ENCODE measurements at places on chromosomes 5 and 9.

DNA sequence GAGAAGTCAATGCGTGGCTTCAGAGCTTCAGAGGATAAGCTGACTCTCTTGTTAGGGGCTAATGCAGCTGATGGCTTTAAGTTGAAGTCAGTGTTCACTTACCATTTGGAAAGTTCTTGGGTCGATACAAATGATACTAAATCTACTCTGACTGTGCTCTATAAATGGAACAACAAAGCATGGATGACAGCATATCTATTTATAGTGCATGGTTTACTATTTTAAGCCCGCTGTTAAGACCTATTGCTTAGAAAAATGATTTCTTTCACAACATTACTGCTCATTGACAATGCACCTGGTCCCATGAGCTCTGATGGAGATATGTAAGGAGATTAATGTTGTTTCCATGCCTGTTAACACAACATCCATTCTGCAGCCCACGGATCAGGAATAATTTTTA, 435.7 kb downstream of the MAT2B start:
- no peak for DNase-seq

DNA sequence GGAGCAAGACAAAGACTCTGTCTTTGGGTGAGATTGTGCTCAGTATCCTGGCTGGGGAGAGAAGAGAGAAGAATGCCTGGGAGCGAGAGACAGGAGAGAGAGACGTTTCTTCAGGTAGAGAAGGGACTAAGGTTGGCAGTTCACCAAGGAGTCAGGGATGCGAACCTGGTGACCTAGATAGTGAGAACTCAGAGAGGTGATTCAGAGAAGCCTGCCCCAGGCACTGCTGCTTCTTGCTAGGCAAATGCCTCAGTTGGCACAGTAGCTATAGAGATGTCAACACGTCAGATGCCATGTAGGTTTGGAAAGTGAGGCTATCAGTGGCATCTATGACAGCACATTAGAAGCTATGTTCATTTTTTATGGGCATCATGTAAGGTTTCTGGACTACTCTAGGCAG, 231.6 kb upstream of the VLDLR start:
- DNase-seq = no peak

- no peak for DNase-seq
These were observed 26.6 kb upstream of the ZBTB34 start for GRCh38 chr9:126833710-126834345.

DNA sequence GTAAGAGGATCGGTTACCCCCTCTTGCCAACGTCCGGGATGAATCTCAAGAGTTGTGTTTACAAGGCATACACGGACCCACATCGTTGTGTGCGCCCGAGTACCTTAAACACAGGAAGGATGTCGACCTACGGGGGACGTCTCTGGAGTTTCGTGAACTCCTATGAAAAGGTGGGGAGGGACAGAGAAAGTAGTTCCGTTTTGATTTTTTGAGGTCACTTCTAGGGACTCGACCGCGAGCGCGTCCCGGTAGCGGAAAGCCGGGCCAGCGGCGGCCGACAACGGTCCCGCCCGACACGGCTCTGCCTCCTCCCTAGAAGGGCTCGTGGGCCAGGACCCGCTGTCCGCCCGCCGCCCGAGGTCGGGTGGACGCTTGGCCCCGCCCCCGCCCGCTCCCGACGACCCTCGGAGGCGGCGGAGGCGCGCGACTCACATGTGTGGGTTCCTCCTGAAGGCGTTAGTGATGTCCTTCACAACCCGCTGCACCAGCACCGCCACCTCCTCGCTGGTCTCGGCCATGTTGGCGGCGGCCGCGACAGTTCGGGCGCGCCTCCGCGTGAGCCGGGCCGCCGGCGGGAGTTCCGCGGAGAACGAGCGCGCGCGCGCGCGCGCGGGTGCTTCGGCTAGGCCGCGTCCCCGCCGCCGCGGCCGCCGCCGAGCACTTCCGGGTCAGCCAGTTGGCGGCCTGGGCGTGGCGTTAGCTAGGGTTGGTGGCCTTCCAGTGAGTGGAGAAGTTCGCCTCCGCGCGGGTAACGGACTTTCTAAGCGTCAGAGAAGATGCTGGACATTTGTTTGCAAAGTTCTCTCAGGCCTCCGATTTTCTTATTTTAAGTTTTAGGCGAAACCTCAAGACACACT, at the start of gene PTAR1:
Gene PTAR1 (minus strand): TSS at position 591 of the 857 bp plus-strand sequence. CDS start 73 bp downstream, at position 518.
- peak; percentile 79 for DNase-seq

DNA sequence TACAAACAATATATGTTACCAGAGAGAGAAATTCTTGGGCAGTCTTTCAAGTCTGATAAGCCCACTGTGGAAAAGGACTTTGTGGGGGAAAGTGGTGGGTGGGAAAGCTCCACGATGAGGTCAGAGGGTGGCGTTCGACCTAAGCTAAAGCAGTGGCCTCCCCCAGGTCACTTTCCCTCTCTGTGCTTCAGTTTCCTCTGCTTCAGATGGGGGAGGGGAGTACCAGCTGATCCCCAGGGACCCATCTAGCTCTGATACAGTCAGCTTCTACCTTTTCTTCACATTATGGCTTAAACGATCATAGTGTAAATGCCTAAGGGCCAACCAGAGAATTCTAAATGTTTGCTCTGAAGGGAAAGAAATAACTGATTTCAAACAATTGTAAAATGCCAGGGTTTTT, 36.6 kb upstream of the ARSB start:
- no peak for DNase-seq

- DNase-seq = no peak
These were observed 37.6 kb upstream of the SLC27A6 start for GRCh38 chr5:128927644-128928043.

DNA sequence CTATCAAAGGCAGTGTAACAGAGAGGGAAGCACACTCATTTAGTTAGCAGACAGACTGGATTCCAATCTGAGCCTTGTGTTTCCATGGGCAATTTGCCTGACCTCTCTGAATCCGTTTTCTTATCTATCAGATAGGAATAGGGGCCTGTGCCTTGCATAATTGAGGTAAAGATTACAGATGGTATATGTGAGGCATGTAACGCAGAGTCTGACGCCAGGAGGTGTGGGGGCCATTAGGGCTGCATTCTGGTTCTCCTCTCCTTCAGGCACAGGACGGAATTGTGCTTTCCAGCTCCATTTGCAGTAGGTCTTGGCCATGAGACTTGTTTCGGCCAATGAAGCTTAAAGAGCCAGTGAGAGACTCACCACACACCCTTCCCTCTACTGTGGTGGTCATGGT, 97.6 kb downstream of the FRMD3 start:
- DNase-seq = no peak

GRCh38 chr5:159951834-159952233, 35.6 kb downstream of the ADRA1B start:
- DNase-seq = no peak

GRCh38 chr5:172540099-172540870, 86.0 kb upstream of the SH3PXD2B start:
- DNase-seq = no peak

DNA sequence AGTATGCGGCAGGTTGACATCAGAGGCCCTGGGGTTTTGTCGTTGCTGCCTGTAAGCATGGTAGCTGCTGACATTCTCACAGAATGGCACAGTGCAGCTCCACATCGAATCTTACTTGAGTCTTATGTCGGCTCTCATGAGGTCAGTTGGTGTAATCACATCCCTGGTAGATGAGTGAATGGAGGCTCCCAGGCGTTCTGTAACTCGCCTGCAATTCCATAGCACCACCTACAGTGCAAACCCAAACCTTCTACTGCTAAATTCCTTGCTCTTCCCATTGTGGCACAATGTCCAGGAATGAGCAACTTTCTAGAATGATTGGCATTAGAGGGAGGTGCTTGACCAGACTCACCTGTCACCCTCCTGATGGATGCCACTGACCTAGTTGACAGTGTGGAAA, 578.4 kb downstream of the CCDC171 start:
- no peak for DNase-seq

DNA sequence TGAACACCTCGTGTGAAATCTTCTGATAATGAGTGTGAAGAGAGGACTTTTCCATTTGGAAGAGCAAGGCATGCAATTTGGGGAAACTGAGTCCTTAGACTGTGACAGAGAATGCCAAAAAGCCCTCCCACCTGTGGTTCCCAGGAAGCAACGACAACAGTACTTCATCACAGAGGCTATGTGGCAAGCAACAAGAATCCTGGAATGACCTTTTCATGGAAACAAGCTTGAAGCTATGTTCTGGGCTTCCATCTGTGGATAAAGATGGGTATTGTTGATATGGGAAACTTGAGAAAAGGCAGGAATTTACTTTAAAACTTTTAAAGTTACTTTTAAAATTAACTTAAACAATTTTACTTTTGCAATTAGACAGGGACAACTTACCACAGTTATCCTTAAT, 131.2 kb upstream of the ANKH start:
- no peak for DNase-seq

- no peak for DNase-seq
These were observed 29.4 kb downstream of the ARHGEF37 start for GRCh38 chr5:149610589-149611255.

- DNase-seq = no peak
These were observed 31.4 kb upstream of the SPARC start for GRCh38 chr5:151718153-151718552.

- no peak for DNase-seq
These were observed 76.5 kb upstream of the ALDH1A1 start for GRCh38 chr9:73029346-73029745.

GRCh38 chr5:175470781-175471180, 7.6 kb upstream of the SFXN1 start:
- no peak for DNase-seq

GRCh38 chr9:91033270-91033669, 231.7 kb downstream of the SYK start:
- no peak for DNase-seq

- no peak for DNase-seq
These were observed 97.8 kb downstream of the MPDZ start for GRCh38 chr9:13181652-13182051.

DNA sequence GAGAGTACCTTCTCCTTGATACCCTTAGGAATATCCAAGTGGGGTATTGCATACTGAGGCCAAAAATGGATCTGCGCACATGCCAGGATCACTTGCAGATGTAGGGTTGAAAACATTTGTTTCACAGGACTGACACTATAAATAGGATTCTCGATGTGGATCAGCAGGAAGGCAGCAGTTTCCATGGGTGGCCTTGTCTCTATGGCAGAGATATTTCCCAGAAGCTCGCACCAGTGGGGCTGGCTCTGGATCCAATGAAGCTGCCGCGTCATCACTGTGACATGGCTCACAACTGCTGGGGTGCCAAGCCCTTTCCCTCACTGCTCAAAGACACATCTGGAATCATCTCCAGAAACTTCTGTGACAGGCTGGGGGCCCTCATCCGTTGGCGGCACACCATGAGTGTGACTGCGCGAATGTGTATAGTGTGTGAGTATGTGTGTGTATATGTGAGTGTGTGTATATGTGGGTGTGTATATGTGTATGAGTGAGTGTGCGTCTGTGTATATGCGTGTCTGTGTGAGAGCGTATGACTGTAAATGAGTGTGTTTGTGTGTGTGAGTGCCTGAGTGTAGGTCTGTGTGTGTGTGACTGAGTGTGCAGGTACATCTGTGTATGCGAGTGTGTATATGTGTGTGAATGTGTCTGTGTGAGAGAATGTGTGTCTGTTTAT, 182.5 kb downstream of the GAS1 start:
- DNase-seq = no peak

- DNase-seq = no peak
These were observed 206.7 kb downstream of the ARRDC3 start for GRCh38 chr5:91176288-91177016.

GRCh38 chr9:75238311-75238976, 150.1 kb downstream of the OSTF1 start:
- DNase-seq = peak; percentile 9

- no peak for DNase-seq
These were observed 315.7 kb downstream of the MCTP1 start for GRCh38 chr5:94969174-94969573.

GRCh38 chr5:177992466-177992865, 3.6 kb downstream of the PROP1 start:
- DNase-seq = no peak

DNA sequence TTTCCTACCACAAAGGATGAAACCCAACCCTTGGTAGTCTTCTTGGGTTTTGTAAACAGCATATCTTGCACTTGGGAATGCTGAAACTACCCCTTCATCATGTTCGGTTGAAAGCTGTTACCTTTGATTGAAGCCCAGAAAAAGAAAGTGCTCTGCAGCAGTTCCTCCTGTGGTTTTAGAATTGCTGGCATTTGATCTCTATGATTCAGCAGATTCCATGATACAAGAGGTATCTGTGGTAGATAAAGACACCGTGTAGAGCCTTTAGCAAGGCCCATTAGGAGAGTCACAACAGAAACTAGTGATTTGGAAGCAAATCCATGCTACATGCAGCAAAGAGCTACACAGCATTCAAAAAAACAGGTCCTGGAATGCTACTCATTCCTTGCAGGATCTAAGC, 557.0 kb downstream of the TLE1 start:
- no peak for DNase-seq

DNA sequence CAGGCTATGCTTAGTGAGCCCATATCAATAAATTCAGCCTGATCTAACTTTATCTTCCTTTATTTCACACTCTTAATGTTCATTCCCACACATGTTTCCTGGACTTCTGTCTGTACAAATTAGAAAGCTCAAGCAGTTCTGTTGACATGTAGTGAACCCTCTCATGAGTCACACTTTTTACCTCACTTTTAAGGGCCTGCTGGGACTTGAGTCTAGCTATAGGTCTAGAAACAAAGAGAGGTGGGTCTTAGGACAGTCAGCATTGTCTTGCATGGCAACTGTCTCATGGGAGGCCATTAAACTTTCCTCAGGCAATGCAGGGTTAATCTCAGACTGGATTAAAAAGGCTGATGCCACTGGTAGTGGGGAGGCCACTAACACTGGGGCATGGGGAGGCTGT, 8.6 kb upstream of the CCNH start:
- no peak for DNase-seq

- DNase-seq = no peak
These were observed 282.8 kb upstream of the RPS23 start for GRCh38 chr5:82560969-82561368.

DNA sequence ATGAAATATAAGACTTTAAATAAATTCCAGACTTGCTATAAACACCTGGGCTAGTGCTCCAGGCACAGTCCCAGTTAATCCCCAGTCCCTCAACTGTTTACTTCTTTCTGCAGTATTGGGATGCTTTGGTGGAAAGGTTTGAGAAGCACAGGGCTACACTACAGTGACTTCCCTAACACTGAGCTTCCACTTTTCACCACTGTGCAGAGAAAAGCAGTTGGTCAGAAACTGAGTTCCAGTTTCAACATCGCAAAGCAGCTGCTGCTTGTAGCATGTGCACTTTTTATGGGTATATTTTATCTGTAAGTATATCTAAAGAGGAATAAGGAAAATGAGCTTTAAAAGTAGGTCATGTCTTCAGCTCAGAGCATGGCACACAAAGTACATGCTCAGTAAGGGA, 339.7 kb downstream of the NTRK2 start:
- DNase-seq = no peak

- no peak for DNase-seq
These were observed 12.3 kb upstream of the SKP1 start for GRCh38 chr5:134189031-134189430.

- no peak for DNase-seq
These were observed 298.7 kb upstream of the CDH6 start for GRCh38 chr5:30894811-30895210.

DNA sequence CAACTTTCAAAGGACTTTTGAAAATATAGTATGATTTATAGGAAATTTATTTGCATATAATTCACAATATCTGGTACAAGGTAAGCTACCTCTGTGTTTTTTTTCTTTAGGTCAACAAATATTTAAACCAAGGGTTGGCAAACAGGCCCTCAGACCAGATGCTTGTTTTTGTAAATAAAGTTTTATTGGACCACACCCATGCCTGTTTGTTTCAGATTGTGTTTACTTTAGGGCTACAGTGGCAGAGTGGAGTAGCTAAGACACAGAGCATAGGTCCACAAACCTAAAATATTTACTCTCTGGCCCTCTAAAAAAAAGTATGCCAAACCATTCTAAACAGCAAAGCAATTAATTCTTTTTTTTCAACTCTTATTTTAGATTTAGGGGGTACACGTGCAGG, 119.7 kb upstream of the CCDC152 start:
- DNase-seq = no peak
